Fibroblast of skin of right quadriceps (primary cell): ENCODE measurements at places on chromosomes 13 and 19.

GRCh38 chr13:22690756-22691155 is 490.0 kb upstream of the SGCG start:
- DNase-seq = no peak

- DNase-seq = no peak
These were observed 1.5 kb downstream of the NFIC start for GRCh38 chr19:3367628-3368440.

- no peak for DNase-seq
These were observed 9.6 kb upstream of the SLC15A1 start for GRCh38 chr13:98761986-98762616.

GRCh38 chr13:73708393-73708985 is 425.7 kb downstream of the KLF12 start:
- DNase-seq = peak; percentile 57

DNA sequence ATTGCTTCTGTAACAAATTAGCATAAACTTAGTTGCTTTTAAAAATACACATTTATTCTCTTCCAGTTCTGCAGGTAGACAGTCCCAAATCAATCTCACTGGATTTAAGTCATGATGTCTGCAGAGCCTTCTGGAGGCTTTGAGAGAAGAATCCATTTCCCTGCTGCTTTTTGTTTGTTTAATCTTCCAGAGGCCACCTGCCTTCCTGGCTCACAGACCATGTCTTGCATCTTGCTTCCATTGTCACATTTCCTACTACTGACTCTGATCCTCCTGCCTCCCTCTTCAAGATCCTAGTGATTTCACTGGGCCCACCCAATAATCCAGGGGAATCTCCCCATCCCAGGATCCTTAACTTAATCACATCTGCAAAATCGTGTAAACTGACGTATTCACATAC is 473.3 kb downstream of the ITGBL1 start:
- no peak for DNase-seq

DNA sequence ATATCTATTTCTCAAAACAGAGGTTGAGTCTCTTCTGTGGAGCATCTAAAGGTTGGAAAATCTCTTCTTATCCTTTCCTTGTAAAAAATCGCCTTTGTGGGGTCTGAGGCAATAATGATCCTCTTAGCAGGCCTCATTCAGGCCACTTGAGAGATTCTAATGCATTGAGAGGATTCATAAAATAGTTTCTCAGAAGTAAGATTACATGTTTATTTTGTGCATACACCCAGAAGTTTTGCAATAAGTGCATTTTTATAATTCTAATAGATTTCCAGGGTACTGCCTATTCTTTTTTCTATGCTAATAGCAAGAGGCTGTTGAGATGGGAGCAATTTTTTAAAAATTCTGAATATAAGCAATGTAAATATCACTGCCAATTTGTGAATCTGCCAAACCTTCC is 342.2 kb upstream of the KLF12 start:
- DNase-seq = no peak

GRCh38 chr13:54110597-54110996 is 1082.0 kb downstream of the OLFM4 start:
- no peak for DNase-seq

GRCh38 chr13:37657956-37658355 is 59.4 kb upstream of the POSTN start:
- no peak for DNase-seq

GRCh38 chr13:30991184-30991583 is 58.7 kb downstream of the TEX26 start:
- no peak for DNase-seq

GRCh38 chr13:44172281-44172810 is 201.3 kb upstream of the SERP2 start:
- DNase-seq = no peak

- DNase-seq = no peak
These were observed 407 bp downstream of the RAB3A start for GRCh38 chr19:18203408-18203862.

- no peak for DNase-seq
These were observed 827 bp upstream of the FKRP start for GRCh38 chr19:46745030-46745429.

GRCh38 chr13:86193281-86193680 is 394.1 kb upstream of the SLITRK6 start:
- DNase-seq = no peak

GRCh38 chr13:111202156-111202621 is 87.1 kb downstream of the ARHGEF7 start:
- no peak for DNase-seq

GRCh38 chr13:66655847-66656454 is 574.2 kb downstream of the PCDH9 start:
- DNase-seq = no peak

- DNase-seq = no peak
These were observed 88.2 kb upstream of the GPR183 start for GRCh38 chr13:99395436-99395835.

- DNase-seq = peak; percentile 95
These were observed 13.2 kb downstream of the RASA3 start for GRCh38 chr13:114119196-114119595.

GRCh38 chr13:33870046-33870668 is 52.2 kb downstream of the RFC3 start:
- DNase-seq = no peak

DNA sequence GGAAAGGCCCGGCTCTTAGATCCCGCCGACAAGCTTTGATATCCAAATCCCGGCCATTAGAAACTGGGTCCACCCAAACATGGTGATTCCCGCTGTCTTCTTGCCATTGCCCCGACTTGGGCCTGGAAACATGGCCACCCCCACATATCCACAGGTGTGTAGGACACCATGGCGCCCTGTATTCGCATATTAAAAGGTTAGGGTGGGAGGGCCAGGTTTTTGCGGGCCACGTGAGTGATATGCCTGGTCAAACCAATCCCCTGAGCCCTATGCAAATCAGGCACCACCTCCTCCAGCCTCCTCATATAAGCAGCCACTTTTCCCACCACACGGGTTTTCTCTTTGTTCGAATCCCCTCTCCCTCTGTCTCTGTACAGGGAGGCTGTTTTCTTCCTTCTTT is 766.4 kb downstream of the UQCRFS1 start:
- DNase-seq = no peak

GRCh38 chr19:21128901-21129698 is 12.7 kb upstream of the ZNF431 start:
- DNase-seq = no peak

- no peak for DNase-seq
These were observed 262.1 kb downstream of the PCDH9 start for GRCh38 chr13:66967811-66968597.

DNA sequence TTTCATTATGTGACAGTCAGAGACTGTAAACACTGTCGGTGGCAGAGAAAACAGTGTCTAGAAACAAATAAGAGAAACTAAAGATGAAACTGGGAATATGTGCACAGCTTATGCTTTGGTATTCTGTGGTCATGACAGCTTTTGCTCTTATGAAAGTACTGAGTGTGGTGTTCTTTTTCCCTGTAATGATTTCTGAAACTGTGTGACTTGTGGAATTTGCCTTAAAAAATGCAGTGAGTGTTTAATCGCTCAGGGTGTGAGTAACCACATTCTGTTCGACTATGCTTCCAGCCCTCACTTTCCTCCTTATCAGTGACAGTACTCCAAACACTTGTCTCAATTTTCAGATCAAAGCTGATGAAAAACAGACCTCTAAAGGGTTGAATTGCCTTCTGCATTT is 66.9 kb upstream of the DIAPH3 start:
- DNase-seq = peak; percentile 47

DNA sequence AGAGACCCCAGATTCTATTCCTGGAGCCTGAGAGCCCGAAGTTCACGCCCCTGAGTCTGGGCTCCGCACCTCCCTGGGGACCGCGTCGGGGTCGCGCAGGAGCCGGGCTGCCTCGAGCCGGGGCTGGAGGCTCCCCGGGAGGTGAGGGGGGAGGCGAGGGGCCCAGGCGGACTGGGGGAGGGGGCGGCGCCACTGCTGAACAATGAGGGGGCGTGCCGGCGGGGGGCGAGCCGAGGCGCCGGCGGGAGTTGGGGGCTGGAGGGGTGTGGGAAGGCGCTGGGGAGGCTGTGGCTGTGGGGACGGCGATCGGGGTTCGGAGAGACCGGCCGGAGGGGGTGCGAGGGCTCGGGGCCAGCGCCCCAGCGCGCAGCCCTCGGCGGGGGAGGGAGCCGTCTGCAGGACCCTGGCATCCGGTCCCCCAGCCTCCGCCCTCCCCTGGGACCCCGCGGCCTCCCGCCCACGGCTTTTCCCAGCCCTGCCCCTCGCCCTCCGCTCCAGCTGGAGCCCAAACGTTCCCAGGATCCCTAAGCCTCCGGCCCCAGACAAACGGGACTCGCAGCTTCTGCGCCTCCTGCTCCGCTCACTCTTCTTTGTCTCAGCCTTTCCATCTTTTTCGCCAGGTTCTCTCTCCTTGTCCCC is 922 bp downstream of the PLEKHG2 start:
- DNase-seq = peak; percentile 67

GRCh38 chr19:1947651-1948209 is 6.8 kb downstream of the CSNK1G2 start:
- DNase-seq = no peak

DNA sequence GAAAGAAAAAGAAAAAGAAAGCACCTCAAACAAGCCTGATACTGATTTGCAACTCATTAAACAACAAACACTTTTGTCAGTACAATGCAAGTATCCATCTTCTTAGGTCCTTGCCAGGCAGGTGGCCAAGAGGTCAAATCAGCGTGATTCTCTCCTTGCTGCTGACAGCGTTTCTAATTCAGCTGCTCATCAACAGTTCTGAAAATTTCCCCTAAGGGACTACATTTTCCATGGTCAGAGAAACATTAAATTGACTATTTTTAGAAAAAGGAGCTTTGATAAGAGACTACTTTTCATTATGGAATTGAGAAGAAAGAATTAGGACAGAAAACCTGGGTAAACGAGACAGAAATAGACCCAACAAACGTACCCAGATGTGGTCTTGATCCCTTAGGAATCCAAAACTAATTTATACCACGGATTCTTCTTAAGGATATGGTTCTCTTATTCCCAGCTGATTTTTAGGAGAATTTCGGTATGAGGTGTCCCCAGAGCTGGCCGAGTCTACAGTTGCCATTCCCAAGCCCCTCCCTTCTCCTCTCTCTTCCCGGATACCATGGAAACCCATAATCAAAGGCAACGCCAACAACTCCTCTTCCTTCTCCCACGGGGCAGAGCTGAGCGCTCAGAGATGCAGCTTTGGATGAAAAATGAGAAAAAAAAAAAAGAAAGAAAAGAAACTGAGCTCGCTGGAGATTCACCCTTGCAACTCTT is 29.5 kb upstream of the CEBPG start:
- no peak for DNase-seq

DNA sequence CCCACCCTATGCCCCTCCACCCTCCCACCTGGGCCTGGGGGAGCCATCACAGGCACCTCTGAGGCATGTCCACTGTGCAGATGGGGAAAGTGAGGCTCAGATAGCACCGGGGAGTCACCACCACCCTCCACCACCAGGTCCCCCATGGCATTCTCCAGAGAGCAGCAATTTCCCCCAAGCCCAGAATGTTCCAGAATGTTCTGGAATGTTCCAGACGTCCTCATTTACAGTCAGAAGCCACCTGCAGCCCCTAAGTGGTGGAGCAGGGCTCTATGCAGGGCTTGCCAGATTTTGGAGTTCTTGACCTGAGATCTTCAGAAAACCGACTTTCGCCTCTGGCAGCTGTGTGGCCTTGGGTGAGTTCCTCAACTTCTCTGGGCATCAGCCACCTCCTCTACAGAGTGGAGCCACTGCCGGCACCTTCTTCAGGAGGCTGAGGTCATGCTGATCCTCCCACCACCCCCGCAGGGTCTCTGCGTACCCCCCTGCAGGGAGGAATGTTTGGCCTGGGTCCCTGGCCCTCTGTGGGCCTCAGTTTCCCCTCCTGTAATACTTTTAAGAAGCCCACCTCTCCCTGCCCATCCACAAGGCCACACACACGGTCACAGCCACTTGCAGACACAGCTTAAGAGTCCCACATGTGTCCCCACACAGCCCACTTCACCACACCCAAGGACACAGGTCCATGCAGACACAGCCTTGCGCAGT is 6.2 kb downstream of the FUT5 start:
- no peak for DNase-seq

DNA sequence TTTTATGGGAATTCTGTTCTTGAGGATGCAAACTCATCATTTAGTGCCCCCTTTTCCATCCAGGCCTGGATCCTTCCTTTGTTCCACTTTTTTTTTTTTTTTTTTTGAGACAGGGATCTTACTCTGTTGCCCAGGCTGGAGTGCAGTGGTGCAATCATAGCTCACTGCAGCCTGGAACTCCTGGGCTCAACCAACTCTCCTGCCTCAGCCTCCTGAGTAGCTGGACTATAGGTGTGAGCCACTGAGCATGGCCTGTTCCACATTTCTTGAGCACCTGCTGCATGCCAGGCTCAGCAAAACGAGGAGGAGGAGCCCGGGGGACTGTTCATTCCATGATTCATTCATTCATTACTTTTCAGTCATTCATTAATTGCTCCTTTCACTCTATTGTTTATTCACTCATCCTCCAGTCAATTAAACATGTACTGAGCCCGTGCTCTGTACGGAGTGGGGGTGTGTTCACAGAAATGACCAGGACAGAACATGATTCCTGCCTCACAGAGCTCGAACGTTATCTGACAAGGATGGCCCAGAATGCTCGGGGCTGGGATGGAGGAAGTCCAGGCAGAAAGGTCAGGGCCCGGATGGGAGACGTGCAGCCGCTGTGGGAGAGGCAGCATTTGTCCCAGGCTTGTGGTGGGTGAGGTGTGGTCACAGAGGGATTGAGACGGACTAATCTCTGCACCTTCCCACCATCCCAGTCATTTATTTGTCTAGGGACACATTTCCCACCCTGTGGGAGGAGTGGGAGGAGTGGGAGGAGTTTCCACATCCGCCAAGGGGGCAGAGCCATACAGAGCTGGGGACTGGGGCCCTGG is 51.2 kb upstream of the SHKBP1 start:
- no peak for DNase-seq

DNA sequence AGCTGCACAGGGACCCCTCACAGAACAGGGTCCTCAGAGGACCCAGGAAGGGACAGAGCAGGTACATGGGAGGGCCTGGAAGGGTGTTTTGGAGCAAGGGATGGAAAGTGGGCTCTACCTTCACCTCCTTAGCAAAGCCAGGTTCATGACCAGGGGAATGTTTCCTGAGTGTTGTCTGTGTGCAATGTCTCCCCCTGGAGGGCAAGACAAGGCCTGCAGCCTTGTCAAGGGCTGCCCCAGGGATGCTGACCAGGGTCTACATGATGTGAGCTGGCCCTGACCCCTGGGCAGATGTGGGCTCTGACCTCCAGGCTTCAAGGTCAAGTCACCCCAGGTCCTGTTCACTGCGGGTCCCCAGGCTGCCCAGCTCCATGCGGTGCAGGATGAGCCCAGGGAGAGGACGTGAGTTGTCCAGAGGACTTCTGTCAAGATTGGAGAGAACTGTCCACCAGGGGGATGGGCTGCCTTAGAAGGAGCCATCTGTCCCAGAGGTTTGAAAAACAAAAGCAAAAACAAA is 1.0 kb upstream of the CEACAM1 start:
- peak; percentile 35 for DNase-seq

DNA sequence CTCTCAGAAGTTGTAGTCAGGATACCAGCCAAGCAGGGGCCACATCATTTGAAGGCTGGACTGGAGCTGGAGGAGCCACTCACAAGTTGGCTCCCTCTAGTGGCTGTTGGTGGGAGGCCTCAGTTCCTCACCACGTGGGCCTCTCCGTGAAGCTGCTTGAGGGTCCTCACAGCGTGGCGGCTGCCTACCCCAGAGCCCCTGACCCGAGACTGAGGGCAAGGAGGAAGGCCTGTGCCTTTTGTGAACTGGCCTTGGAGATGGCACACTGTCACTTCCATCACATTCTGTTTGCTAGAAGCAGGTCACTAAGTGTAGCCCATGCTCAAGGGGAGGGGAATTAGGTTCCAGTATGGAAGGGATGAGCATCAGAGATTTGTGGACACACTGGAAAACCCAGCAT is 14.6 kb downstream of the GNA11 start:
- DNase-seq = peak; percentile 44

GRCh38 chr13:101875717-101876393 is 423.4 kb downstream of the ITGBL1 start:
- DNase-seq = peak; percentile 39
